ENCODE measurements at places on chromosomes 7 and 10.

- no peak for DNase-seq
These were observed 1144.6 kb downstream of the SORCS3 start for GRCh38 chr10:105785721-105786120.

- no peak for DNase-seq
These were observed 89.1 kb upstream of the HABP2 start for GRCh38 chr10:113463777-113464176.

DNA sequence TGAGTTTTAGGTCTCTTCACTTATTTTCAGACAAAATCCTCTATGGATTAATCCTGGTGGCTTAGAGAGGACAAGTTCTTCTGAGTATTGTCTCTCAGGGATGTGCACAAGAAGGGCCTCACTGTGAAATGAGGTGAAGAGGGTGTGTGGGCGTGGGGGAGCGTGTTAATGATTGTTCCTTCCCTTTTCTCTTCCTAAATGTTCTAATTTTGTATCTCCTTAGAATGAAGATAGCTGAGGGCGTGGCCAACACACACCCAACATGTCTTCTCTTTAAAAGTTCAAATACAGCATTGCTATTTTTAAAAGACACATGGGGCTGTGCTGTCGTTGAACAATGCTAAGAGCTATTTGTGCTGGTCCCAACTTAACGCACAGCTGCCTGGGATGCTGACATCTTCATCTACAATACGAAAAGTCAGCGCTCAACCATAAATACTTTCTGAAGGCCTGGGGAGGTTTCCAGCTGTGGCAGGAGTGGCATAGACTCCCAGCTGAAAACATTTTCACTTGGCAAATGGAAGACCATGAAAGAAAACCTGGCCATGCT lies 135.9 kb downstream of the JCAD start:
- DNase-seq: no peak

GRCh38 chr7:152862856-152863255 lies 103.3 kb downstream of the ACTR3B start:
- no peak for DNase-seq

DNA sequence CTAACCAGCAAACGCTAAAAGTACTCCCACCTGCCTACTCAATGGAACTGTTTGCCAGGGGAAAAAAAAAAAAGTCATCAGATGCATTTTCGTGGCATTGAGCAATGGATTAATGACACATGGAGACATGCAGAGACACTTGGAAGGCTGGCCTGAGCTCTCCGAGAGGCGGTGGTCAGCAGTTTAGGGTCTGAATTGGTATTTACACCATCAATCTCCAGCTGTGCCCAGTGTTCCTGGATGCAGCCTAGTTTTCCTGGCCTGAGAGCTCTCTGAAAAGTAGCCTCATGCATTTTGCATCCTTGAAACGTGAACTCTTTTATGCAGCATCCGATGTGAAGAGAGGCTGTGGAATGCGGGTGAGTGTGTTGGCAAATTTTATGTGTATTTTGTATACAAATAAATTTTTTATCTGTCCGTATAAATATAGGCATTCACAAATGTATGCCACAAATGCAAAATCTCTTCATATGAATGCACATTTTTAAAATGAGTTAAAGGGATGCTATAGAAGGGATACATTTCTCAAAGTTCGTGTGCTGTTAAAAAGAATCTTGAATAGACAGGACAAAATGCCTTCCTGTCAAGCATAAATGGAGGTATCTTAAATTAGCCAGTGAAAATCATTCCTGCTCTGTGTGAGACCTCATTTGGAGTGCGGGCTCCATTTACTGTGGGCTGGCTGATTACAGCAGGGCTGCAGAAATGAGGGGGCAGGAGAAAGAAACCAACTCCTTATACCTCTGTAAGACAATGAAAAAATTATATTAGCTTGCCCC lies 137.7 kb upstream of the PFKP start:
- DNase-seq: no peak

DNA sequence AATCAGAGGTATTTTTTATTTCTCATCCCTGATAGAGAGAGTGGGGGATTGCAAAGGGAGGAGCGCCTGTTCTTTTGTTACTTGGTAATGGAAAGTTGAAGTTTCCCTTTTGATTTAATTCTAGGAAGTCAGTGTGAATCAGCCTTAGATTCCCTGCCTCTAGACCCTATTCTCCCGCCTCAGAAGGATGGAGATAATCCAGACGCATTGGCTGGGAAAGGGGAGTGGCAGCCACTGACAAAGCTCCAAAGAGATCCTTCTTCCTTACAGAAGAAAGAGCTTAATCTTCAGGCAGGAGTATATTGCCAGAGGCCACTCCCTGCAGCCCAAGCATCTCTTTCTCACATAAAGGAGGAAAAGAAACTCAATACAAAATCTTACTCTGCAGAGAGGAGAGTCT lies 122.3 kb upstream of the GALNT17 start:
- DNase-seq: no peak

GRCh38 chr10:26519803-26520202 lies 81.7 kb downstream of the APBB1IP start:
- DNase-seq: no peak

DNA sequence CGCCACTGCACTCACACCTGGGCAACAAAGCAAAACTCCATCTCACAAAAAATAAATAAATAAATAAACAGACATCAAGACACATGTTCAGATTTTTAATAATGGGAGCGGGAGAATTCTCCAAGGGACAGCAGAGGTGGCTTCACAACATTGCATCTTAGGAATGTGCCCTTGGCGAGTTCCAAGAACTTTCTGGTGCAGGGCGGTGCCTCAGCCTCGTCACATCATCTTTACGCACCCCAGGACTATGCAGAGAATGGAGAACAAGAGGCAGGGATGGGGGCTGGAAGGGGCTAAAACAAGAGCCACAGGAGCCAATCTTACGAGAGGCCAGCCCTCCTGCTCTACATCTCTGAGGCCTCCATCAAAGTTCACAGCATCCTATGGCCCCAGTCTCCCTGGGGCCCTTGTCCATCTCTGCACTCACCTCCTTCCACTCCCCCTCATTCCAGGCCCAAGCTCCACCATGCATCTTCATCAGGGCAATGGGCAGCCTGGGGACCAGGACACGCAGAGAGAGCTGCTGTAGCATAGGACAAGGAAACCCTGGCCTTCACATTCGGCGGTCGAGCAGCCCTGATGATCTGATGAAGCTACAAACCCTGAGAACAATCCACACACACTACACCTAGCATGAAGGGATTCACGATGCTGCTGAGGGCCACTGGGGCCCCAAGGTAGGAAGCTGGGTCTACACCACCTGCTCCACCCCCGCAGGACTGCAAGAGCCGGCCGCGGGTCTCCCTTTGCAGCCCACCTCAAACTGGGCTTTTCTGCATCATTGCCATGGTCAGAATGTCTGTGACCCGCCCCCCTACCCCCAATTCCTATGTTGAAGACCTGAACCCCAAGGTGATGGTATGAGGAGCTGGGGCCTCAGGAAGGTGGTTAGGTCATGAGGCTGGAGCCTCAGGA lies 22.3 kb downstream of the TNS3 start:
- no peak for DNase-seq

DNA sequence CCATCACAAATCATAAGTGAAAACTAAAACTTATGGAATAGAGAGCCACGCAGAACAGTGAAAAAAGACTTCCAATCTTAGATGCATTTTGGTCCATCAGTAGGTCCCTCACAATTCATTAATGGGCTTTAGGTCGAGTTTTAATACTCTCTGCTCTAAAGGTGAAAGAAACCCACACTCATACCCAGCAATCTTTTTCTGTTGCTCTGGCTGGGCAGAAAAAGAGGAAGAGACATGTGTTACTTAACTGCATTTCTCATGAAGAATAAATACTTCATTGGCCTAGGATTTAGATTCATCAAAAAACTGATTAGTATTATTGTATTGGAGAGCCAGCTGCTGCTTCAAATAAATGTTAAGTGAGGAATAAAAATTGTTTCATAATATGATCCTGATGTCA lies 645.7 kb downstream of the PHTF2 start:
- no peak for DNase-seq

DNA sequence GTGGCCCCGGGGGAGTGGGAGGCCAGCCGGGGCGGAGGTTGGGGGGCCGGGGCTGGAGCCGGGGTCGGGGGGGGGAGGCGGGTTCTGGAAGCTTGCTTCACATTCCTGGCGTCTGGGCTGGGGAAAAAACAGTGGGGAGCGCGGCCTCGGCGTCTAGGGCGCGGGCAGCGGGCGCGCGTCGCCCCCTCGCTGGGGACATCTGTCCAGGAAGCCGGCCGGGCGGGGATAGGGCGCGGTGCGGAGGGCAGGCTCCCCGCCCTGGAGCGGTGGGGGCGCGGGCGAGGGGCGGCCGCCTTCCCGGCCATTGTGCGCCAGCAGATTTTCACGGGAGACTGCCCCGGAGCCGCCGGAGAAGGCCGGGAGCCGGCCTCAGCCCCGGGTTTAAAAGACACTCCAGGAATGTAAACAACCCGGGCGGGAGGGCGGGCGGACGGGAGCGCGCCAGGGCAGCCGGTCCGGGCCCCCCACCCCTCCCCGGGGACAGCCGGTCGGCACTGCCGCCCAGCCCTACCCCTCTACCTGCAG lies 1.4 kb downstream of the ZMIZ1 start:
- no peak for DNase-seq

GRCh38 chr10:34886906-34887642 lies 72.0 kb upstream of the PARD3 start:
- DNase-seq: no peak

DNA sequence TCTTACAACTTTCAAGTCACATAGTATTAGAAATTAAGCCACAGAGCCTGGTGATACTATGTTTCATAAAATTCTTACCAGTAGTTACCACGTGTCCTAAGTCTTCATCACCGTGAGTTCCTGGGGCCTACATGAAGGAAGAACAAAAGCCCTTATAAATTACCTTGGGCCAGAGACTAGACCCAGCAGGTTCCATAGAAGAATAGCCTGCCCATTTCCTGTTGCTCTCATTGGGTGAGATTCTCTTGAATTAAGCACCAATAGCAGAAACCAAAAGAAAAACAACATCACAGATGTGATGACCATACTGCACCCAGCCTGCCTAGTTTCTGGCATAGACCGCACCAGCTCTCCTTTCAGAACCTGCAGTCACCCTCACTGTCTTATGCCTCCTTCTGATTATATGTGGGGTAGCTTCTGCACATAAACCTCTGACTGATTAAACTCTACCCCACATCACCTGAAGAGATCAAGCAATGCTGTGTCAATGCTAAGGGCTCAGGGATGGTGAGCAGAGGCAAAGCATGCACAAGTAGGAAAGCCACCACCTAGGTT lies 18.0 kb upstream of the SEM1 start:
- DNase-seq: no peak

- DNase-seq: no peak
These were observed 120.6 kb downstream of the SH3PXD2A start for GRCh38 chr10:103734731-103735130.

- no peak for DNase-seq
These were observed 30.3 kb upstream of the CALU start for GRCh38 chr7:128708824-128709223.

- DNase-seq: no peak
These were observed 34.2 kb downstream of the SP4 start for GRCh38 chr7:21462081-21462480.

DNA sequence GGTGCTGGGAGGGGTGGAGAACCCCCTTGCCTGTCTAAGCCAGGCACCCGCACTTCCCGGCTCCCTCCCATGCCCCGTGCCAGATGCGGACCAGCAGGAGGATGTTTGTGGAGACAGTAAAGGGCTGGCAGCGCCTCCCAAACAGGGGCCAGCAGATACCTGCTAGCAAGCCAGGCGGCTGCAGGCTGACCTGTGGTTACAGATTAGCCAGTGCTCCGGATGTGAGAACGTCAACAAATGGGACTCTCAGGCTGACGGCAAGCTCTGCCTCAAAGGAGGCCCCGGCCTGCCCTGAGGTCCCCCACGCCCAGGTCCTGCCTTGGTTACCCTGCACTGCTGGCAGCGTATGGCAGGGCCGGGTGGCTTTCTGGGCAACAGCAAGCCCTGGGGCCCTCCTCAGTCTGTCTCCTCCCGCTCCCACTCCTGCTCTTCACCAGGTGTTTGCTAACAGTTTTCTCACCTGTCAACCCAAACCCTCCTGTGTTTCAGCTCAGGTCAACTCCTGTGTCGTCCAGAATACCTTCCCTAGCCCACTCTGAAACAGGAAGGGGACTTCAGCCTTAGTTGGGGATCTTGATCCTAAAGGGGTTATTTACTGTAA lies 85.4 kb downstream of the NEURL1 start:
- no peak for DNase-seq

DNA sequence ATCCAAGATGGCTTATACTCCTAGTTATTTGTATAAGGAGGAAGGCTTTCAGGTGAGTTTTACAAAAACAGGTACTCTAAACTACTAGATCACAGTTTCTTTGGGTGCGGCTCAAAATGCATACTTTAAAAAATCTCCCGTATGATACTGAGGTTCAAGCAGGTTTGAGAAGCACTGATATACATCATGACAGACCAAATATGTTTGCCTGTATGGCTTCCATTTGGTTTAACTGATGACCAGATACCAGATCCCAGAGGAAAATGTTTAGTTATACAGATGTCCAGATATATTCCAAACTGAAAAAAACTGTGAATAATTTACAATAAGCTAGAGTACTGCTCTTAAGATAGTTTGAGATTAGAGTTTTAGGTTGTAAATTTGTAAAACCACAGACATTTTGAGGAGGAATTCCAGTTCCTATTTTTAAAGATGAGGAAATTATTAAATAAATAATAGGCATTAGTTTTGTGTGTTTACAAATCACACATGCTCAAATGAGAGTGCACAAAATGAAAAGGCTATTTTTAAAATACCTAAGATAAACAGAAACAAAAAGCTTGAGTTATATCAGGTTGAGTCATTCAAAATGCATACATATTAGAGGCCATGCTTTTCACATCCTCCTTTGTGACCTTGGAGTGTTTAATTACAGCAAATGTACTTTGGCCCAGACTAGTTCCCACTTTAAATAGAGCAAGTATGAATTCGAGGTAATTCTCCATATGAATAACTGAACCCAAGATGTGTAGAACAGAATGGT lies 60.5 kb downstream of the SEMA3C start:
- DNase-seq: no peak

DNA sequence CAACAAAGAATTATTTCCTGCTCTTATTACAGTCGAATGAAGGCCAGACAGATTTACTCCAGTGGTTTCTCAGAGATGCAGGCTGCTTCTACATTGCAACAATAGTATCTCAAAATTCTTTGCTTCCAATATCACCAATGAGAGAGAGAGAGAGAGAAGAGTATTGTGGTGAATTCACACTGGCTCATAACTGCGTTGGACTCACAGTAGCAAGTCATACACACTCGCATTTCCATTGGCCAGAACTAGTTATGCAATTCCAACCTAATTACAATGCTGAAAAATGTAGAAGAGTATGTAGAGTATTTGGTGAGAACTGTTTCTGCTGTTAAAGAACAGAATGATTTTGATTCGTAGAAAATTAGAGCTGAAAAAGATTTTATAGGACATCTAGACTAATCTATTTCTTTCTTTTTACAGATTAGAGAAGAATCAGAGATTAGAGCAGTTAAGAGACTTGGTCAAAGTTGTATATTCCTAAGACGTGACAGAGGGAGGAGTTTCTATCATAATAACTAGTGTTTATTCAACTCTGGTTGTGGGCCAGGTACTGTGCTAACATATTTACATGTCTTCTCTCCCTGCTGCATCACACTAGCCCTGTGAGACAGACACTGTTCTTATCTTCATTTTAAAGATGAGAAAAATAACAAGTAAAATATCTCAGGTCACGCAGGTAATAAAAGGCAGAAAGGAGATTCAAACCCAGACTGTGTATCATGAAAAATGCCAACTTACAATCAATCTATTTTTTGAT lies 34.6 kb upstream of the PDK4 start:
- no peak for DNase-seq
